ENCODE measurements at places on chromosomes 7 and 10.

DNA sequence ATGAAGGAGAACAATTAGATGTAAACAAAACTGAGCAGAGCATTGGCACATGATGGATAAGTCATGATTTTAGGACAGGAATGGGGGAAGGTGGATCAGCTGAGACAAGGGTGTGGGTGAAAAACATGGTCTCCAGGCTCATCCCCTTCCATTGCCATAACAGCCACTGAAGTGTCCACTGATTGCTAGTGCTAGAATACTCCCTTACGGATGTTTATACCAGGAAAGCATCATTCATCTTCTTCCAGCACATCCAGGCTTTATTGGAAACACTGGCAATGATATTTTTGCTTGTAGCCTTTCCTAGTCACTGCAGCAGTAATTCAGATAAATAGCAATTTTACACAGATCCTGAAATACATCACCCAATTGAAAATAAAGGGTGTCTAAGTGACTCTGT lies 259.5 kb downstream of the PLXDC2 start:
- no peak for DNase-seq

- no peak for DNase-seq
Measured at GRCh38 chr10:52956861-52957260, 184.3 kb upstream of the MBL2 start.

- no peak for DNase-seq
Measured at GRCh38 chr7:30931929-30932540, 20.4 kb downstream of the AQP1 start.

DNA sequence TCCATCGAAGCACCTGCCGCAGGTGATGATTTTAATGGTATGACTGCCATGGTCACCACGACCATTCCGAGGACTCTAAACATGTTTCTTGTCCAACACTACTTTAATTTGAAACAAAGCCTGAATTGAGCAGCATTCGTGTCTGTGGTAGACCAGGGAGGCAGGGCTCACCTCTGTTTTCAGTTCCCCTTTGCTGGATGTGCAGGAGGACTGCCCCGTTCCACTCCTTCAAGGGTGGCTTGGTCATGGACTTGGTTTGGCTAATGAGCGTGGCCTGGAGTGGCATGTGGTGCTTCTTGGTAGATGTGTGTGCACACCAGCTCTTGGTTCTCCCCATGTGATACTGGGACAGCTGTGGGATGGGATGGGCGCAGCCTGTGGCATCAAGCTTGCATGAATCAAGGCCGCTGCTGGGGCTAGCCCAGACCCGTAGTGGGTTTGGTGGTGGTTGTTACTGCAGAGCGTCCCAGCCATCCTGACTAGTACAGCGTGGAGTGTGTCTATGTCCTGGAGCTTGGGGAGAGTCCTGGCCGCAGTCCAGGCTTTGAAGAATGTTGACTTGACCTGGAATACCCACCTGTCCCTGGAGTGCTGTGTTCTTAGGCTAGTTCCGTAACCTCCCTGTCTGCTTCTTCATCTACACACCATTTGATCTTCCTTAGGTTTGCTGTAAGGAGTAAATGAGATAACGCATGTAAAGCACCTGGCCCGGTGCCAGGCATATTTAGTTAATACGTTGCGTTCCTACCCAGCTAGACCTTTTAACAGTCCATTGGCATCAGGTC lies 34.8 kb downstream of the MGMT start:
- DNase-seq: no peak

GRCh38 chr7:4074407-4074806 lies 607.7 kb upstream of the FOXK1 start:
- DNase-seq: no peak

DNA sequence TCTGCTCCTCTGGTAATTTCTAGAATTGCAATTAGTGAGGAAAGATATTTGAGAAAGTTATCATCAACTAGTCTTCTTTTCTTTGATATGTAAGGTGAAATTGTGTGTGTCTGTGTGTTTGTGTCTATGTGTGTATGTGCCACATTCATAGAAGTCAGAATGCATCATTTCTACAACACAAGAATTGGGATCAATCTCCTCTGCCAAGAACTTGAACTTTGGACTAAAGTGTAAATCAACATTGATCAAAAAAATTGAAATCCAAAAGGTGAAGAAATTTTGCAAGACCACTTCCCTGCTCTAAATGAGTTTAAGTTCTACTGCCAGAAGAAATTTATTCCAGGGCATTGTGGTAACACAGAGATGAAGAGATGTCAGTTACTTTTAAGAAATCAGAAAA lies 1072.8 kb downstream of the GRM8 start:
- no peak for DNase-seq

- DNase-seq: no peak
Measured at GRCh38 chr10:119227825-119228224, 20.5 kb downstream of the GRK5 start.

DNA sequence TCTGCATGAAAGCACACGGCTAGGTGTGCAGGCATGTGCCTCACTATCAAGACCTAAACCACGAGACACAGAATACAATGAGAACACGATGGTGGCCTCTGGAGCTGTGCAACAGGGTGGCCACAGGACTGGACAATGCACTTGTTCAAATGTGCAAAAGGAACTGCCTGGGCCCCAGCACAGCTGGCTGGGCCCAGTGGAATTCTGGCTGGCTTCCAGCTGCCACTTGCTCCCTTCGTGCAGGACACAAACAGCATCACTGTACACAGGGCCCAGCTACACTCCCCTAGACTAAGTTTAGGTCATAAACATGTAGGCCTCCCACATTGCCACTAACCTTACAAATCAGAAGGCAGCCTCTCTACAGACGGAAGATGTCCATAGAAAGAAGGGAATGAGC lies 23.4 kb downstream of the DOCK4 start:
- no peak for DNase-seq

- no peak for DNase-seq
Measured at GRCh38 chr10:27158421-27158820, 3.3 kb downstream of the MASTL start.

GRCh38 chr10:53893061-53893460 lies 908.0 kb downstream of the PCDH15 start:
- no peak for DNase-seq

DNA sequence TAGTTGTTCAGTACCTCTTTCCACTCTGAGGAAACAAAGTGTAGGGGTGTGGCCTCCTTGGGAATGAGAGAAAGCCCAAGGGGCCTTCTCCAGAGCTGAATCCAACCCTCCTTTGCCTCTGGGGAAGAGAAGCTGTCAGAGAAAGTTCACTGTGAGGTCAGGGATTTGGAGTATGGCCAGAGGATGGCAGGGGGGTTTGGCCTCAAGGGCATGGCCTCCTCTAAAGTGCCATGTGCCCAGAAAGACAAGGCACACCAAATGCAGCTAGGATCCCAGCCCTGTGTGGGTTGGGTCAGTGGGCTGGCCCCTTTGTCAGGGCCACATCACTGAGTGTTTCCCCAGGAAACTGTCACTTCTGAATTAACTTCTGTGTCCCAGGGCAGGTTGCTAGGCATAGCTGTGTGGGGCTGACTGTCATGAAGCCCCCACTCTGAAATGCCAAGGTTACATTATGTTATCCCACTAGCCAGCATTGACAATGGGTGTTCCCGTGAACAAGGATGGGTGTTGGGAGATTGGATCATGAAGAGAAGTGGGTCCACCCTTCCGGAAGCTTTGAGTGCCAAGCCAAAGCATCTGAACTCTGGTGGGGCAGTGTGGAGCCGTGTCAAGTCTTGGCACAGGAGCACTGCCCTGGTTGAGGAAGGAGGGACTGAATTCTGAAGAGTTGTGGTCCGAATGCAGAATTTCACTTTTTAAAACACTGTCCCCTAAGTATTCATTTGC lies 123.3 kb downstream of the ZMIZ1 start:
- DNase-seq: no peak

- no peak for DNase-seq
Measured at GRCh38 chr10:1933215-1933614, 195.9 kb upstream of the ADARB2 start.

GRCh38 chr7:33824911-33825459 lies 80.4 kb upstream of the BMPER start:
- no peak for DNase-seq

- no peak for DNase-seq
Measured at GRCh38 chr7:94289071-94289470, 105.6 kb upstream of the COL1A2 start.

DNA sequence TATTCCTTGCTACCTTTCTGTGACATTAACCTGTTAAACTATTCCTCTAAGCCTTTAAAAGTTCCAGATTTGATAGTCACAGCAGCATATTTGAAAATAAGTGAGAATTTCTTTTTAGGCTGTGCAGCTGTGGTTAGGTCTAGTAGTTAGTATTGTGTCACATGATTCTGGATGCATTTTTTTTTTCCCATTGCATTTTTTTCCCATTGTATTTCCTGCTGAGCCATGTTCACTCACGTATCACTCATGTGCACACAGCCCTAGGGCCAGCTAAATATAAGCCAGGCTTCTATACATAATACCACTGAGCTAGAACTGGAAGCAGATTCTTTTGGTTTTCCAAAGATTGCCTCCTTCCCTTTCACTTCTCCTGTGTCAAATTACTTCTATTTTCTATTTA lies 37.4 kb downstream of the DNAJC9 start:
- no peak for DNase-seq

GRCh38 chr7:18363751-18364380 lies 131.7 kb upstream of the HDAC9 start:
- DNase-seq: no peak

GRCh38 chr10:123093489-123093888 lies 42.3 kb upstream of the HMX3 start:
- no peak for DNase-seq

- no peak for DNase-seq
Measured at GRCh38 chr7:27804139-27804538, 64.2 kb downstream of the TAX1BP1 start.

DNA sequence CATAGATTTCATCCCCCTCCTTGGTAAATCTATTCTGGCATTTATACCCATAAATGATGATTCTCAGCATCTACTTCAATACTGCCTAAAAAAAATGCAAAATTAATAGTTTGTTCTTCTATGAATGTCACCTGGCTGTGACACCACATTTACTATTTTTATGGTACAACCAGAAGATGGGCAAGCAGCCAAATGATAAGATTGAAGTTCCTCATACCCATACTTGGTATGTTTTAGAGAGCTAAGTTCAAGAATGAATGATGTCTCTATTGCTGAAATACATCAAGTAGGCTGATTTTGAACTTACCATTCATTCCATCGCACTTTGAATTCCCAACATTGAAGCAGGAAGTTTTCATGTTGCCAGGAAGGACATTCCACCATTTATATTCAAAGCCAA lies 134.2 kb downstream of the ELAPOR2 start:
- DNase-seq: no peak

- no peak for DNase-seq
Measured at GRCh38 chr10:20670579-20670978, 226.5 kb downstream of the NEBL start.

DNA sequence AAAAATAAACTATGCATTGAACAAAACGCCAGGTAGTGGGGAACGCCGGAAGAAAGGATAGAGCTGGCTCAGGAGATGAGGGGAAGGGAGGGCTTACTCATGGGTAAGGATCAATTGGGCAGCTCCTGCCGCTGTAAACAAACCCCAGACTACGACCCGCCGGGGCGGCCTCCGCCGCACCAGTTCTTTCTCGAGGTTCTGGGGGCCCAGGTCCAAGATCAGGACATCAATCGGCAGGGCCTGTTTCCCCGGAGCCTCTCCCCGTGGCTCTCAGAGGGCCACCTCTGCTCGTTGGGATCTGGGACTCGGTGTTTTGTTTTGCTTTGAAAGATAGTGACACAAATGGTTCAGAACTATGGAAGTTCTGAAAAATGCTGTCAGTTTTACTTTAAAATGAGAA lies 140.4 kb downstream of the ELFN1 start:
- DNase-seq: no peak

DNA sequence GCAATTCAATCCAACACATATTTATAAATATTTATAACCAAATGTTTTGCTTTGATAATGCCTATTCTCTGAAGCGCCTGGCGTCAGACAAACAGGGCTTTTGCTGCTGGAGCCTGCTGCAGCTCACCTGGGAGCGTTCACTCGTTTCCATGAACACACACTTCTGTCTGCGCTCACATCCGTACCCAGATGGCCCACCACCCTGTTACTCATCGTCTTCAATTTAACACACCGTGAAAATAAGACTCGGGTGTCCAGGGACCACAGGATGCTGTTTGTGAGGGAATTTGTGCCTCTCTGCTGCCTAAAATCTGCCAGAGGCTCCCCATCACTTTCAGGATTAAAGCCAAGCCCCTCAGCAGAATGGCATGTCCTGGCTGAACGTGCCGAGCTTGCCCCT lies 74.1 kb downstream of the SLIT1 start:
- DNase-seq: no peak

DNA sequence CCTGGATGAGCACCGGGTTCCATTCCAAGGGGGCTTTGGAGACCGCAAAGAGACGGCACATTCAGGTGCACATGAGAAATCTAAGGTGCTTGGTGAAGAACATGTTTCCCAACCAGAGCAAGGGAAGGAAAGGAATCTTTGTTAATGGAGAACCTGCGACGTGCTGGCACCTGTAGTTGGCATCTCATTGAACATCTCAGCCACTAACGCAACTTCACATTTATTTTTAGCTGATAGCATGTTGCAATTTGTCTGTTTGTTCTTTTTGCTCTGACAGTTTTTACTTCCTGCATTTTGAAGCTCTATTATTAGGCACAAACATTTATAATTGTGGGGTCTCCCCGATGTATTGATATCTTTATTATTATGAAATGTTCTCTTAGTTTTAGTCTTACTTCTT lies 316.7 kb downstream of the TCERG1L start:
- no peak for DNase-seq

GRCh38 chr10:82625512-82626189 lies 750.7 kb downstream of the NRG3 start:
- no peak for DNase-seq

DNA sequence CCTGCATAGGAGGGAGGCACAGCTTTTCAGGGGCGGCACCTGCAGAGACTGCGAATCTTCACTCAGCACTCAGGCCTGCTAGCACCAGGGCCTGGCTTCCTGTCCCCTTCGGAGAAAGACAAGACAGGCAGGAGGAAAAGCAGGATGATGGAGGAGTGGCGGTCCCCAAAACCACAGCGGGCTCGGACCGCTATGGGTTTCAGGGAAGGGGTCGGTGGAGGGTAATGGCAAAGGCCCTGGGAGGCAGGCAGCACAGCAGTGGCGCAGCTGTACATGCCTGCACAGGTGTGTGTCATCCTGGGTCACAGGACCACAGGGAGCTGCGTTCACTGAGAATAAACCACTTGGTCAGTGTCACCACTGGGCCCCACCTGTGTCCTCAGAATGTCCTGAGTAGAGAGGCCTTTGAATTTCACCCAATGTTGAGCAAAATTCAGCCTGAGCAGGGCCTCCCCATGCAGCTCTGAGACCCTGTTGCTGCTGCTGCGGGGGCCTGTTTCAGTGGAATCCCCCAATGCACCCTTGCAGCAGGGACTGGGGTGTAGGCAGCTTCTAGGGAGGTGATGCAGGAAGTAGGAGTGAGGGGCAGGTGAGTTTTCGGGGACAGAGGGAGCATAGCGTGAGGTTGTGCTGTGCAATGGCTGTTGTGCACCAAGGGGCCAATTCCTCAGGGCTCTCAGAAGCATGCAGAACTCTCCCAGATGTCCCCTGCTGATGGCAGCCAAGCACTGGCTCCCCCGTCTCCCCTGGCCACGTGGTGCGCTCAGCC lies 90.6 kb upstream of the PPP2R2D start:
- no peak for DNase-seq

GRCh38 chr10:18352175-18352574 lies 212.0 kb downstream of the CACNB2 start:
- DNase-seq: no peak

- no peak for DNase-seq
Measured at GRCh38 chr10:91311601-91312381, 91.3 kb downstream of the PCGF5 start.

GRCh38 chr10:15223174-15223573 lies 54.7 kb upstream of the NMT2 start:
- no peak for DNase-seq

Measured in stimulated activated CD8-positive, alpha-beta memory T cell treated with anti-CD3 and anti-CD28 coated beads, Interleukin-7, amount 100 ng/mL, for 4 hours (primary cell).